ENCODE measurements at places on chromosomes 16 and 17.

DNA sequence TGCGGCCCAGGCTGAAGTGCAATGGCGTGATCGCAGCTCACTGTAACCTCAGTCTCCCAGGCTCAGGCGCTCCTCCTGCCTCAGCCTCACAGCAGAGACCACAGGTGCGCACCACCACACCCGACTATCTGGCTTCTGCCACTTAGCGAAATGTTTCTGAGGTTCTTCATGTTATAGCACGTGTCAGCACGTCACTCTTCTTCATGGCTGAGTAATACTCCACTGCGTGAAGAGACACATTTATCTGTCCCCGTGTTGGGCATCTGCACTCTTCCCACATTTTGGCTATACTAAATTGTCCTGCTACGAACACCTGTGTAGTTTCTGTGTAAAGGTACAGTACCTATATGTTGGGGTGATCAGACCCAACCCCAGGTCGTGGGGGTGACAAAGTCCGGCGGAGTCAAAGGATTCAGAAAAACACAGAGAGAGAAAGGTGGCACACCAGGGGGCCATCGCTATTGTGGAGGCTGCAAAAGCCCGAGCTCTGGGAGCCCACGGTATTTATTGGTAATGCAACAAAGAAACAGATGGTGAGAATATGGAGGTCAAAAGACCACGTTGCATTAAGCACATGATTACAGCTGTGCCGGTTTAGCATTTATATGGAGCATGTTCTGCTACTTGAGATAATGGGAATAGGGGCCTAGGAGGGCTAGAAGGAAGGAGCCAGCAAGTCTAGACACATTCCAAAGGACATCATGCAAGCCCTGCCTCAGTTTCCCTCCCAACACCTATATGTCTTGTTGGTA, 851 bp upstream of the DPEP1 start:
- no peak for DNase-seq

- DNase-seq = no peak
Observed at GRCh38 chr17:59643159-59644140, 23.8 kb downstream of the CLTC start.

GRCh38 chr17:73135766-73136165, 29.0 kb upstream of the SSTR2 start:
- no peak for DNase-seq

GRCh38 chr16:46914556-46915201, 30.5 kb downstream of the GPT2 start:
- no peak for DNase-seq

DNA sequence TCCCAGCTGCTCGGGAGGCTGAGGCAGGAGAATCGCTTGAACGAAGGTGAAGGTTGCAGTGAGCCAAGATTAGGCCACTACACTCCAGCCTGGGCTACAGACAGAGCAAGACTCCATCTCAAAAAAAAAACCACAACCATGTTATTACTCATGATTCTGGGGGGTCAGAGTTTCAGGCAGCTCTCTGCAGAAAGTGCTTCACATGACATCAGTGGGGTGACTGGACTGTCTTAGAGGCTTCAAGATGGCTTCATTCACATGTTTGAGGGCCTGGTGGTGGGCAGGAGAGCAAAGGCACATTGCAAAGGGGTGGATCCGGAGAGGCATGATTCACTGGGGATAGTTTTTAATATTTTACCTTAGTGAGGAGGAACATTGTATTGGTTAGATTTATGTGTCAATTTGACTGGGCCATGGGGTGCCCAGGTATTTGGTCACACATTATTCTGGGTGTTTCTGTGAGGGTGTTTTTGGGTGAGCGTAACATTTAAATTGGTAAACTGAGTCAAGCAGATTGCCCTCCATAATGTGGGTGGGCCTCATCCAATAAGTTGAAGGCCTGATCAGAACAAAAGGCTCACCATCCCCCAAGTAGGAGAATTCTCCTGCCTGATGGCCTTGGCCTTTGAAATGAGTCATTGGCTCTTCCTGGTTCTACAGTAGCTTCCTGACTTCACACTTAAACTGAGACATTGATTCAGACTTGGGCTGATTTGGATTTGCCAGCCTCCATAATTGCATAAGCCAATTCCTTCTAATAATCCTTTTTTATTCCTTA, 109.8 kb downstream of the GOSR1 start:
- DNase-seq = no peak

DNA sequence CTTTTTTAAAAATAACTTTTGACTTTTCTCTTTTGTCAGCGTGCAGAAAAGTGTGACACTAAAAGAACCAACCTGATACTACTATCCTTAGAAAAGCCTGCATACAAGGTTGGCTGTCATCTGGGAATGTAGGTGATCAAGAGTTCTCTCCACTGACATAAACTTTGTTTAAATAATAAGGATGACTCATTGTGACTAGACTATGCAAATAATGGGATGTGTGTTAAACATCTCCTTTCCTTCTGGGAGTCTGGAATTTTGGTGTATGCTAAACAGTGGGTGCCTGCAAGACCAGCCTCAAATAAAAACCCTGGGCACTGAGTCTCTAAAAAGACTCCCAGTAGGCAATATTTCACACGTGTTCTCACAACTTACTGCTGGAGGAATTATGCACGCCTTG, 373.4 kb downstream of the CNTNAP4 start:
- no peak for DNase-seq

DNA sequence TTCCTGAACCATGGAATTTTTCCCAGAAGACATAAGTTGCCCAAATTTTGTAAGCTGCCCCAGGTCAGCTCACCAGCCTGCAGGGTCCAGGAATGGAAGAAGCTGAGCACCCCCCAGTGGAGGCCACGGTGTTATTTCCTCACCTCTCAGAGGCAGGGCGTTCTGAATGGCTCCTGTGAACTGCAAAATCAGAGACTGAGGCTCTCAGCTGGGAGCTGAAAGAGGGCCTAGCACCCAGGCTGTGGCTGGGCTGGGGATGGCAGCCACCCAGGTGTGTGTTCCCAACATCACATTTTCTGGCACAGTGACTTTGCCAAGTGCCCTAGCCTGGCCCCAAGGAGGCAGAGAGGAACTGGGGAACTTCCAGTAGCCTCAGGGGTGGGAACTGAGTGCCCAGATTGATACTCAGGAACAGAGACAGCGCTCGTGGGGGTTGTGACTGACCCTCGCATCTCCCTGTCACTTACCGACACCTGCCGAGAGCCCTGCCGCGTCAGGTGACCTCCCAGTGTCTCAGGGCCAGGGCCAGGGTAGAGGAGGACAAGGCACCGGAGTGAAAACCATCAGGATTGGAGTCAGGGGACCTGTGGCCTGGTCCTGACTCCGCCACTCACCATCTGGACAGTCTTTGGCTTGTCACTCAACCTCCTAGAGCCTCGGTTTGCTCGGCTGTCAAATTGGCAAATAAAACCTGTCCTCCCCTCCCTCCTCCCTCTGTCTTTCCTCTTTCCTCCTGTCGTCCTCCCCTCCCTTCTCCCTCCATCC, 11.3 kb downstream of the CACNG4 start:
- no peak for DNase-seq

DNA sequence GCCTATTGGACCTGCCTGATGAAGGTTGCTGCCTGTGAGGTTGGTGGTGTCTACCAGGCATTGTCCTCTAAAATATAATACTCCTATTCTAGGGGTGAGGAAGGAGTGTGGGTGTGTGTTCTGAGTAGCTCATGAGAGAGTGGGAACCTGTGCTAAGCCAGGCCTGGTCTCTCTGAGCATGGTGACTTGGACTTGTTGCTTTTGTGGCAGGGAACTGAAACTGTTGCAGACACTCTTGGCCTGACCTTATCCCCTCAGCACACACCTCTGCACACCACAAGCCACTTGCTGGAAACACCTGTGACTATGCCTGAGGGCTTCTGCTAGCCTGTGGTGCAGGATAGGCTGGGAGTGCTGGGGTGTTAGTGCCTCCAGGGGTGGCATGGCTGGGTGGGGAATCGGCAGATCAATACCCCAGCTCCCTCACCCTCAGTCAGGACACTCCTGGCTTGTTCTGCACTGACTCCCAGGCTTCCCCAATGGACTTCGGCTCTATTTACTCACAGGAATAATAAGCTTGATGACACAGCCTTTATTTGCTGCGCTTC, 29.9 kb downstream of the PLCG2 start:
- DNase-seq = no peak

GRCh38 chr16:85670840-85671239, 17.9 kb downstream of the GINS2 start:
- DNase-seq = no peak

DNA sequence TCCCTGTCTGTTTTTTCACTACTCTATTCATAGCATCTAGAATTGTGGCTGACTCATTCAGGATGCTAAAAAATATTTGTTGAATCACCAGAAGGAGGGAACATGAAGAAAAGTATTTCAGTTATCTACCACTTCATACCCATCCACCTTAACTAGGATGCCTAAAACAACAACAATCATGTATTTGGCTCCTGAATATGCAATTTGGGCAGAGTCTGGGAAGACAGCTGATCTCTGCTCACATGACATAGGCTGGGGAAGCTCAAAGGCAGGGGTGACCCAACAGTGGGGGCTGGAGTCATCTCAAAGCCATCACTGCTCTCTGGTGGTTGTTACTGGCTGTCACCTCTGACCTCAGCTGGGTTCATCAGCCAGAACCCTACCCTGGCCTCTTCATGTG, 80.1 kb upstream of the RPL38 start:
- no peak for DNase-seq

- DNase-seq = no peak
Observed at GRCh38 chr17:334974-335481, 17.6 kb downstream of the RPH3AL start.

DNA sequence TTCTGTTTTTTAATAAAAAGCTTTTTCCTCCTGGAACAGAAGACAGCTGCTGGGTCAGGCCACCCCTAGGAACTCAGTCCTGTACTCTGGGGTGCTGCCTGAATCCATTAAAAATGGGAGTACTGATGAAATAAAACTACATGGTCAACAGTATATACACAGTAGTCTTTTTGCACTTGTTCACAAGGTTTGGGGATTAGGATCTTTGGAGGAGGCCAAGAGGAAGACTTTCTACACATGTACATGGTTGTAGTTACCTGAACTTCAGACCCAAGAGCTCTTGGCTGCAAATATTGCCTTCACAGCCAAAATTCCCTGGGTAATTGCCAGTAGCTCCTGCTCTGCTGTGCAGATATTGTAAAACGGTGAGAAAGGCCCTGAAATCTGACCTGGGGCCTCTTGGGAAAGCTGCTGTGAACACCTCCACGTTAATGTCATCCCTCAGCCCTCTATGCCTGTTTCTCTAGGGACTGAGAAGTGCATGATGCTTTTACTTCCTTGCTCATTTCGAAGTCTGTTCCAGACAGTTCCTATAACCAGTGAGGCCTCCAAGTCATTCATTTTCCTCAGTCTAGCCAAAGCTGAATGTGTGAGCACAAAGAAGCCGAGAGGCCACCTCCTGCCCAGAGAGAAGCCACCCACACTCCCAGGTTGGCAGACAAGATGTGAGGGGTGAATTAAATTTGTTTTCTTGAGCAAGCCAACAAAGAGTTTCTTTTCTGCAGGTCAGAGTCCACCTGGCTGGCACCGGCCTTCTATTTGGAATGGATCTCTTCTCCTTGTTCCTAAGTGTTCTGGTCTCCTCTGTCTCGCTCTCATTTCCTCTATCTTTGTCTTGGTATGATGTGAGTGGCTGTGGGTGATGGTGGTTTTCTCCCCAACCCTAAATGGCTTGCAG, 15.9 kb downstream of the ANKRD40 start:
- no peak for DNase-seq

DNA sequence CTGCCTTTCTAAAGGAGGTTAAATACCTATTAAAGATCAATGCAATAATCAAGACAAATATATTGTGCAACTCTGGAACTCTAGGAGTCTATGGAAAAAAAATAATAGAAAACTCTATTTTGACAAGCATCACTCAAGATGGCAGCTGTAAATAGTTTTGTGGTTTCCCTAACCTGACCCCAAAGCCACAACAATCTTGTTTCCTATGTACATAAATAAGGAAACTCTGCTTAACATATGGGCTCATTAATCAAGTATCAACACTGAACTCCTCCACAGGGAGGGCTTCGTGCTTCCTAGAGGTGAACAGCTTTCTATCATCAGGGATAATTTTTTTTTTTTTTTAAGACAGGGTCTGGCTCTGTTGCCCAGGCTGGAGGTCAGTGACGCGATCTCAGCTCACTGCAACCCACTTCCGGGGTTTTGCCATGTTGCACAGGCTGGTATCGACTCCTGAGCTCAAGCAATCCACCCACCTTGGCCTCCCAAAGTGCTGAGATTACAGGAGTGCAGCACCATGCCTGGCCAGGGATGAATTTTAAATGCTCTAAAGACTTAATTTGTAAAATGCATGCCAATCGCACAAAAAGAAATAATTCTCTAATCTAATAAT, 42.5 kb downstream of the ARHGAP17 start:
- DNase-seq = no peak

DNA sequence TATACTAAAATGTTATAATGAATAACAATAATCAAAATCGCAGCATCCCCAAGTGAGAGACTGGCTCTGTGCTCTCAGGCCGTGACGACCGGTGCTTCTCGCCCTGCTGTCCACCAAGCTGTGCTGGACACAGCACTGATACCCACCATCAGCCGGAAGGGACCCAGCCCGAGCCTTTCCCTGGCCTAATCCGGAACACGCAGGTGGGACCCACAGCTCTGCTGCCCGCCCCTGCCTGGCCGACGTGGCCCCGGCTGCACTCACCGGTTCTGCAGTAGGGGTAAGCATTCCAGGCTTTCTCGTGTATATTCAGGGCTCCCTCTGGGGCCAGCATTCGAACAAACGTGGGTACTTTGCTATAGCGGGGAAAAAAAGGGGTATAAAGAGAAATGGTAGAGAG, 14.6 kb downstream of the PITPNA start:
- no peak for DNase-seq

- DNase-seq = no peak
Observed at GRCh38 chr16:64184156-64184555, 937.7 kb downstream of the CDH11 start.

DNA sequence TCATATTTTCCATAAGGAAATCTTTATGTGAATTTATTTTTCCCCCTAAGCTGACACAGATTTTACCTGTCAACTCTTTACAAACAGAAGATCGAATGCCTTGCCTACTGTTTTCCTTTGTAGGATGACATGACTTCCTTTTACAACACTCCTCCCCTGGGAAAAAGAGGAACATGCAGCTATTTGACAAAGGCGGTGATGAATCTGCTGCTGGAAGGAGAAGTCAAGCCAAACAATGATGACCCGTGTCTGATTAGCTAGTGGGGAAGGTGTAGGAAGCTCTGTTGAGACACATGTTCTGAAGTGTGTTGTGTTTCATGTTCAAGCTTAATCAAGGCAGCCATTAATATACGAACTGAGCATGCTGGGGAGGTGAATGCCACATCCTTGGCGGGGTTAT, 238.0 kb downstream of the PHKB start:
- no peak for DNase-seq

- no peak for DNase-seq
Observed at GRCh38 chr17:63490329-63490728, 13.5 kb downstream of the ACE start.
